ENCODE measurements at places on chromosomes 7 and 10. TPM values are rescaled to one million over a fixed set of nuclear protein-coding genes. Genes with fewer than 3 reads are reported as not detected.

Gene ZNF485
- total RNA-seq = 2.2 TPM

Gene IGF2BP3
- 0.32 TPM for total RNA-seq

Gene SMKR1
- total RNA-seq = not detected

Gene PKD2L1
- 0.24 TPM for total RNA-seq

Gene SEPTIN14
- not detected for total RNA-seq

Gene LRMDA
- 15.9 TPM for total RNA-seq

Gene EPHB4
- 73.5 TPM for total RNA-seq

Gene LRRN3
- total RNA-seq = 1.7 TPM

Gene FAM25G
- total RNA-seq = not detected

Gene CPA2
- total RNA-seq = not detected

Gene PROSER2
- total RNA-seq = 5.5 TPM

Gene CALN1
- not detected for total RNA-seq

Gene CTAGE8
- 0.65 TPM for total RNA-seq

Gene PBLD
- total RNA-seq = 4.9 TPM

Gene PON3
- total RNA-seq = 4.3 TPM

Gene TEX47
- not detected for total RNA-seq

All from omental fat pad (tissue), 4 donors.